ENCODE measurements at places on chromosomes 16 and 17.

DNA sequence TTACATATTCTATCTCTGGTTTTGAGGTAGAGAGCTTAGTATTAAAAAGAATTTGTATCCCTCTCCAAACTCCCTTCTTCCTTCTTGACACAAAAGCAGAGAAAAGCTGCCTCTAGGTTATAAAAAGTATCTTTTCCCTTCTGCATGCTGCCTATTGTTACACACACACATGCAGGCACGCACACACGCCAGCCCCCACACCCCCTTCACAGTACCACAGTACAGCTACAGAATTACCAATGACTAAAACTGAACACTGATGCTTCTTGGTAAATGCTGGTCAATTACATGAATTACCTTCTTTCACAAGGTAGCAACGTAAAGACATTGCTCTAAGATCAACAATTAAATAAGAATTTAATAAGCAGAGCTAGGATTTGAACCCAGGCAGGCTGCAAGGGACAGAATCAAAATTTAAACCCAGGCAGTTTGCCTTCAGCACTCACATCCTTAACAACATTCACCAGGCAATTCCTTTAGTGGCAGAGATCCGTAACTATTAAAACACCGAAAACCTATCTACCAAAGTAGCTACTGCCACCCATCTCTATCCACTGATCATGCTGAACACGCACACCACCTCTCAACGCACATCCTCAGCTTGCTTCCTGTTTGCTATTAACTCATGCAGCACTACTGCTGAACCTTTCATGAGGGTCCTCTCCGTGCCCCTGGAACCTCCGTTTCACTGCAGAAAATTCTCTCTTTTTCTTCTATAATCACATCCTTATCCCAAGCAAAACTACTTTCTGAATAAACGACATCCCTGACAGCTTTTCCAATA is 37.8 kb downstream of the YWHAE start:
- no peak for DNase-seq

- DNase-seq, result no peak
Observed at GRCh38 chr17:80209765-80210164, 10.4 kb downstream of the SGSH start.

DNA sequence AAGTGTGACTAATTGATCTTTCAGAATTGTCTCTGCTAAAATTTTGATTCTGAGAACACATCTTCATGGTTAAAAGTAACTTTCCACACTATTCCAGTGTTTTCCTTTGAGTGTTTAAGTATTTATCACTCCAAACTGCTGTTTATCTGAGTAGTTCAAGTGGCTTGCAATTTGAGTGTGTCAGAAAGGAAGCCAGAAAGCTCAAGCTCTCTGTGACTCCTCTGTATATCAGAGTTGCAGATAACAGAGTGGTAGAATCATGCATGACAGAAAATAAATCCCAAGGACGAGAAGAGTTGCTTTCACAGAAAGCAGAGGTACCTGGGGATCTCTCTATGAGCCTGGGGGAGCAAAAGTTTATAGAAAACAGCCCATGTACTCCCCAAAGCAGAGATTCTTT is 130.0 kb downstream of the CYB561 start:
- no peak for DNase-seq

DNA sequence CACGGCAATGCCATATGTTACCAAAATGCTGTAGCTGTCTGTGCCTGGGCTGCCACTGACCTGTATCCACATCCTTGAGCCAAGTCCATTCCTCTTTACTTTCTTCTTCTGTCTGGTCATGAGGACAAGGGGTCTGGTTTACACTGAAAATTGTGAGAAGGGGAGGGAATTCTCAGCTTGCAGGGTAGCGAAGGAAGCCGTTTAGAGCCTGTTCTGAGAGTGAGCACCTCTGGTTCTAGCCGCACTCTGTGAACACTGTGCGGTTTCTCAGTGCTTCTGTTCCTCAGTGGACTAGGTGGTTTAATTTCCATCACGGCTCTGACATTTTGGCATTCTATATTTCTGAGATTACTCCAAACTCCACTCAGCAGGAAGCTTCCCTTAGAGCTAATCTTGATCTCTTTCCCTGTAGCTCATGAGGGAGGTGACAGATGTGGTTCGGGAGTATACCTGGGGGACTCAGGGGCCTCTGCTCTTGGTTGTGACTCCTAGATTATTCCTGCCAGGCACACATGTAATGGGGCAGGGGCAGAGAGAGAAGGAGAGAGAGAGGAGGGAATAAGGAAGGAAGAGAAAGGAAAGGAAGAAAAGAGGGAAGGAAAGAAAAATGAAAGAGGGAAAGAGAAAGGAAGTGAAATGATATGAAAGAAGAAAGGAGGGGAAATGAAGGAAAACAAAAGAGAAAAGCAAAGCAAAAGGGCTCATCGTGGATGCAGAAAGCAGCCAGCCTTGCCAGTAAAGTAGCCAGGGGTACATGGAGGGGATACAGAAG is 14.2 kb upstream of the TBX21 start:
- no peak for DNase-seq

DNA sequence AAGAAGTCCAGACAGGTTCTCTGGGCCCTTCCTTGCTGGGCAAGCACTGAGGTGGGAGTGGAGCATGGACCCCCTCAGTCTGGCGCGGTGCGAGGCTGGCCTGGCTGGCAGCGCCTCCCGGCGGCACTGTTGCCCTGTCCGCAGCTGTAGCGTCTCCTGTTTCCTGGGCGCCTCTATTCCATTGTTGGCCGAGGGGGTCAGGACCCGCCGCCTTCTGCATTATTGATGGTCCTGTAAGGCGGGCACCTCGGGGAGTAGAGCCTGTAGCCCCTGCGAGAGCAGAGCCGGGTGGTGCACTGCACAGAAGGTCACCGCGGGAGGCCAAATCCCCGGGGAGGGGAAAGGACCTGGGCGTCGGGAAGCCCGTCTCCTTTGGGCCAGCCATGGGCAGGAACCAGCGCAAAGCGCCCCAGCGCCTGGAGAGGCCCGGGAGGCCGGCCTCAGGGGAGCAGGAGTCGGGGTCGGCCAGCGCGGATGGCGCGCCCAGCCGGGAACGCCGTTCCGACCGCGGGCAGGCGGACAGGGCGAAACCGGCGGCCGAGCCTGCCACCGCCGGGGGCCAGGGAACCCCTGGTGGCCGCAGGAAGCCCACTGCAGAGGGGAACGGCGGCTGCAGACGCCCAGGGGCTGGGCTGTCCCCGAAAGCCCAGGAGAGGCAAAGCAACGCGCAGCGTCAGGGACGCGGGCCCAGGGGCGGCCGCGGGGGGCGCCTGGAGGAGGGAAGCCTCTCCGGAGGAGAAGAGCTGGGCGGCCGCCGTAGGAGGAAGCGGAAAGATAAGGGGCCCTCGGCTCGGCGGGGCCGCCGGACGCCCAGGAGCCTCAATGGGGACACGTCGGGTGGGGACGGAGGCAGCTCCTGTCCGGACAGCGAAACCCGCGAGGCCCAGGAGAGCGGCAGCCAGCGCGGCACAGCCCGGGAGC is at the start of gene MYO15B:
MYO15B (plus strand) TSS at position 126 of the 921 bp plus-strand sequence; CDS start at position 384, 258 bp downstream.
- DNase-seq, result no peak

GRCh38 chr17:79052131-79052530 is 22.5 kb upstream of the ENGASE start:
- DNase-seq, result no peak

- no peak for DNase-seq
Observed at GRCh38 chr17:79541056-79541850, 69.6 kb downstream of the RBFOX3 start.

- no peak for DNase-seq
Observed at GRCh38 chr16:25692351-25692741, 587 bp downstream of the HS3ST4 start.

DNA sequence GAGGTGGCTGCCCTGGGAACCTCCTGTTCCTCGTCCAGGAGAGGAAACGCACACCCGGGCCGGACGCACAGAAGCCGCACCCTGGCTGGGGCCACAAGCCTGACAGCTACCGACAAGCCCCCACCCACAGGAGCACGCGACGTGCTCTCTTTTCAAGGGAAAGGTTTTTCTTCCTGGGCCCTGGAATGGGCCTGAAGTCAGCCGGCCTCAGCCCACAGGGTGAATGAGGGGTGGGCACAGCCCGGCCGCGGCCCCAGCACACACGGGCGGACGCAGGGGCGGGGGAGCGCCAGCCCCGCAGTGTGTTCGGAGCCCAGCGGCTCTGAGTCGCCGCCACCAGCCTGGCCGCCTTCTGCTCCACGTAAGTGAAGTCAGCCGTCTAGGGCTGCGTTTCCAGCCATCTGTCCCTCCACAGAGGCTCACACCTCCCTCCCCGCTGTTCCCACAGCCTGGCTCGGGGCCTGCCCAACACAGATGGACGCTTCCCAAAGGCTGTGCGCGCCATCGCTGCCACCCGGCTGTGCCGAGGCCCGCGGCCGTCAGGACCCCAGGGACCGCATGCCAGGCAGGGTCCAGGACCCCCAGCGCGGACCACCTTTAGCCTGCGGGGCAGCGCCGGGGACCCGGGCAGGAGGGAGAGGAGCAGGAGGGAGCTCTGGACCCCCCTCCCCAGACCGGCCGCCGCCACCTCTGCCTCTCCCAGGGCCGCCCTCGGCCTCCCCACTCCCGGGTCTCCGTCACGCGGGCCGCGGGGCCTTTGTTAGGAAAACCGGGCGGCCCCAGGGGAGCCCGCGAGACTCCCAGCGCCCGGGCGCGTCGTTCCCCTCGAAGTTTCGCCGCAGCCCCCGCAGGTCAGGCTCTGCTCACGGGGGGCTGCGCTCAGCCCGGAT is 36.8 kb downstream of the CBFA2T3 start:
- no peak for DNase-seq

DNA sequence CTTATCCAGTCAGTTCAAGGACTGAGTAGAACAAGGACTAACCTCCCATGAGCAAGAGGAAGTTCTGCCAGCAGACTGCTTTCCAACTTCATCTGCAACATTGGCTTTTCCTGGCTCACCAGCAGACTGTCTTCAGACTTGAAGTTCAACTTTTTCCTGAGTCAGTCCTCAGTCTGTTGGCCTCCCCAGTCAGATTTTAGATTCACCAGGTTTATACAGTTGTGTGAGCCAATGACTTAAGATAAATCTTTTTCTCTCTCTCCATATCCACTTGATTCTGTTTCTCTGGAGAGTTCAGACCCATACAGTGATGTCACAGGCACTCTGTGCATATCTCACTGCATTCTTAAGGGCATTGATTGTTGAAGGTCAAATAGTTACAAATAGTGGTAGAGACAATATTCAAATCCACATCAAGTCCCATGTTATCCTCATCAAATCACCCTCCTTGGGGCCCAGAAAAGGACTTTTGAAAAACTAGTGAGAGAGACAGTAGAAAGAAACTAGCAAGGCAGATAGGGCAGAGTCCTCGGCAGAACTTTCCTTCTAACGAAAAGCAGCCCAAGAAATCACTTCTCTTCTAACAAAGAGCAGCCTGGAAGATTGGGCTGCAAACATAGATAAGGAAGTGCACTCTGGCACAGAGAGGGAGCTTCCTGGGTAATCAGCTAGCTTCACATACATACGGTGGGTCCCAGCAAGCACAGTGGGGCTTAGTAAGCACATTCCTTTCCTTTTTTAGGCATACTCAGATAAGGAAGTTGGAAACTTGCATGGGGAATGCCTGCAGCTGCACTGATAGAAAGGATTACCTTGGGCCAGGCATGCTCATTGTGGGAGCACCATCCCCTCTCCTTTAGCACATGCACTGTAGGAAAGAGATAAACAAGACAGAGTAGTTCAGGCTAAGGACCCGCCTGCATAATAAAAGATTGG is 132.3 kb upstream of the FAM20A start:
- DNase-seq, result no peak

GRCh38 chr17:62134397-62134796 is 69.3 kb upstream of the MED13 start:
- DNase-seq, result peak; percentile 35

GRCh38 chr16:12833926-12834325 is 30.2 kb upstream of the CPPED1 start:
- DNase-seq, result no peak

GRCh38 chr17:80283116-80283852 is 22.6 kb downstream of the RNF213 start:
- DNase-seq, result no peak

- no peak for DNase-seq
Observed at GRCh38 chr16:15604460-15605440, 38.2 kb downstream of the MARF1 start.

GRCh38 chr16:24013864-24014645 is 178.3 kb downstream of the PRKCB start:
- DNase-seq, result no peak

DNA sequence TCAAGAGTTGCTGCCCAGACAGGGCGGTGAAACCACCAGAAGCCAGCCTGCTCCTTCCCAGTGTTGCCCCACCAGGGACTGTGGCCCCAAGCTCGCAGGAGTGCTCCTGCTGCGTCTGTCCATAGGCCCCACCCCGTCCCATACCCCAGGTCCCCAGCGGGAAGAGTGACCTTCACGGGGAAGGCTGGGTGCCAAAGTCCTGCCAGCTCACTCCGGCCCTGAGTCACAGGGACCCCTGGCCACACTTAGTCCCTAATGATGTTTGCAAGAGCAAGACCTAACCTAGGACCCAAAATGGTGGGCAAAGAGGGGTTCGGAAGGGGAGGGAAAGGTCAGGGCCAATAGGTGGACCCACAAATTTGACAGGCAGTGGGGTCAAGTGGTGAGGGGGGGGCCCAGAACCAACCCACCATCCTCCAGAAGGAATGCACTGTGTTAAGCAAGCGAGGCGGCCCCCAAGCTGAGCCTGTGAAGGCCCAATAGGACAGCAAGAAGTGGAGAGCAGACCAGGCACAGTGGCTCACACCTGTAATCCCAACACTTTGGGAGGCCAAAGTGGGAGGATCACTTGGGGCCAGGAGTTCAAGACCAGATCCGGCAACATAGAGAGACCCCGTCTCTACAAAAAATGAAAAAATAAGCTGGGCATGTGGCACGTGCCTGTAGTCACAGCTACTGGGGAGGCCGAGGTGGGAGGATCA is 3.3 kb downstream of the DOK4 start:
- no peak for DNase-seq

GRCh38 chr17:79230576-79230975 is 156.0 kb downstream of the ENGASE start:
- DNase-seq, result no peak

DNA sequence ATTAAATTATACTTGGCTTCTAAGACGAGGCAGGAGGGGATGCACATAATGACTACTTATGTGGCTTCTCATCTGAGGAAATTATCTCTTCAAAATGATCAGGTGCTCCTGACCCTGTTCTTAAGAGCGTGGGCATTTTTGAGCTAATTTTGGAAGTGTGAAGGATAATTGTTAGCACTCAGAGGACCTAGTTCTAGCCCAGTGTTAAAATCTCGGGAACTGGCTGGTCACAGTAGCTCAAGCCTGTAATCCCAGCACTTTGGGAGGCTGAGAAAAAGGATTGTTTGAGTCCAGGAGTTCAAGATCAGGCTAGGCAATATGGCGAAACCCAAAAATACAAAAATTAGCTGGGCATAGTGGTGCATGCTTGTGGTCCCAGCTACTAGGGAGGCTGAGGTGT is 103.0 kb upstream of the DHX40 start:
- DNase-seq, result no peak

DNA sequence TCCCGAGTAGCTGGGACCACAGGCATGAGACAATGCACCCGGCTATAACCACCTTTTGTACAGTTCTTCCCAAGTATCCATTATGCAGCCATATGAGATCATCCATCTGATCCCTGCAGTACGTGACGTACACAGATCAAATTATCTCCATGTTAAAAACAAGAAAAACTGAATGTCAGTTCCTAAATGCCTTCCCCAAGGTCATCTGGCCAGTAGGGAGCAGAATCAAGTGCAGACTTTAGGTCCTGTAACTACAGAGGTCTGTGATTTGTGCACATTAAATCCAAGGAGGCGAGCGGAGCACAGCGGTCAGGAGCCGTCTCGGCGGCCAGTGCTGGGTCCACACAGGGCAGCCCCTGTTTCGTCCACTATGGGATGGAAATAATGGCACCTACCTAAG is 23.7 kb downstream of the ZCCHC14 start:
- DNase-seq, result no peak
